Right cardiac atrium (tissue), 5 donors: ENCODE measurements at places on chromosomes 5 and 9. TPM values are rescaled to one million over a fixed set of nuclear protein-coding genes. Genes with fewer than 3 reads are reported as not detected.

HSPB3 gene
- total RNA-seq: 391 TPM

SLC24A2 gene
- total RNA-seq: not detected

GRCh38 chr9:8437876-8438275 lies 638.3 kb upstream of the DMAC1 start:
- no peak for DNase-seq

- DNase-seq: peak; percentile 95
These were observed 50.4 kb downstream of the USP20 start for GRCh38 chr9:129885670-129886106.

GRCh38 chr9:99607842-99608448 lies 213.7 kb upstream of the NR4A3 start:
- no peak for DNase-seq

- DNase-seq: no peak
These were observed 13.9 kb downstream of the TNIP1 start for GRCh38 chr5:151066920-151067319.

- DNase-seq: peak; percentile 33
These were observed 88.9 kb downstream of the EBF1 start for GRCh38 chr5:159010661-159011442.
